ENCODE measurements at places on chromosomes 12 and 14.

DNA sequence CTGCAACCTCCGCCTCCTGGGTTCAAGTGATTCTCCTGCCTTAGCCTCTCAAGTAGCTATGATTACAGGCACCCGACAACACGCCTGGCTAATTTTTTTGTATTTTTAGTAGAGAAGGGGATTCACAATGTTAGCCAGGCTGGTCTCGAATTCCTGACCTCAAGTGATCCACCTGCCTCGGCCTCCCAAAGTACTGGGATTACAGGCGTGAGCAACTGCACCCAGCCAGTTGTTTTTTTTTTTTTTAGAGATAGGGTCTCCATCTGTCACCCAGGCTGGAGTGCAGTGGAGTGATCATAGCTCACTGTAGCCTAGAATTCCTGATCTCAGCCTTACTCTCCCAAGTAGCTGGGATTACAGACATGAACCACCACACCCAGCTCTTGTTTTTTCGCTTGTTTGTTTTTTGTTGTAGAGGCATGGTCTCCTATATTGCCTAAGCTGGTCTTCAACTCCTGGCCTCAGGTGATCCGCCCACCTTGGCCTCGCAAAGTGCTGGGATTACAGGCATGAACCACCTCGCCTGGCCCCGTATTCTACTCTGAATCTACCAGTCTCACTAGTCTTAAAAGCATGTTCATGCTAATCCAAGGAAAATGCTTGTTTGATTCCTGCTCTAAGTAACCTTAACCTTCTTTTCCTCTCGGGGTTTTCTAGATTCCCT is 31.7 kb upstream of the STRN3 start:
- no peak for DNase-seq

DNA sequence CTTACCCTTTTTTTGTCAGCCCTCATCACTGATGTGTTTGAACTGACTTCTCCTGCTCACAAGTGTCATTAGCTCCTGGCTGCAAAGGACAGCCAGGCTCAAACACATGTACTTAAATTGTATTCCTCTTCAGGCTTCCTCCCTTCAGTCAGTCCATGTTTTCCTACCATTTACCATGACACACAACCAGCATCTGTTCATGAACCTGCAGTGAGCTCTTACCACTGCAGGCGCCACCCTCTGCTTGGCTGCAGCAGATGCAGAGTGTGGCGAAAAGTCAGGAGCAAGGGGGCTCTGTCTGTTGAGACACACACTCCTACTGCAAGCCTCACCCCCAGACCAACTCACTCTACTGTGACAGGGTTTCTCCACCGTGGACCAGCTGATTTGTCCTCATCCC is 70.2 kb downstream of the TSPAN11 start:
- DNase-seq, result no peak

DNA sequence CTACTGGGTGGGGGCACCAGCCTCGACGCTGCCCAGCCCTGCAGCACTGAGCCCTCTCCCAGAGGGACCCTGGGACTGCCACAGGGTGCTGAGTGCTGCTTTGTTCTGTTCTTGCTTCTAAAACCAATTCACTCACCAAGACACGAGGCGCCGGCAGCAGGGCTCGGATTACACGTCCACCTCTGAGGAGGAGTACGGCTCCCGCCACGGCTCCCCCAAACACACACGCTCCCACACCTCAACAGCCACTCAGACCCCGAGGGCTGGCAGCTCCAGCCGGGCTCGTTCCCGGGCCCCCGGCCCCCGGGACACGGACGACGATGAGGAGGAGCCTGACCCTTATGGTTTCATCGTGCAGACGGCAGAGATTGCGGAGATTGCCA is 24.3 kb downstream of the CEP170B start:
- DNase-seq, result no peak

DNA sequence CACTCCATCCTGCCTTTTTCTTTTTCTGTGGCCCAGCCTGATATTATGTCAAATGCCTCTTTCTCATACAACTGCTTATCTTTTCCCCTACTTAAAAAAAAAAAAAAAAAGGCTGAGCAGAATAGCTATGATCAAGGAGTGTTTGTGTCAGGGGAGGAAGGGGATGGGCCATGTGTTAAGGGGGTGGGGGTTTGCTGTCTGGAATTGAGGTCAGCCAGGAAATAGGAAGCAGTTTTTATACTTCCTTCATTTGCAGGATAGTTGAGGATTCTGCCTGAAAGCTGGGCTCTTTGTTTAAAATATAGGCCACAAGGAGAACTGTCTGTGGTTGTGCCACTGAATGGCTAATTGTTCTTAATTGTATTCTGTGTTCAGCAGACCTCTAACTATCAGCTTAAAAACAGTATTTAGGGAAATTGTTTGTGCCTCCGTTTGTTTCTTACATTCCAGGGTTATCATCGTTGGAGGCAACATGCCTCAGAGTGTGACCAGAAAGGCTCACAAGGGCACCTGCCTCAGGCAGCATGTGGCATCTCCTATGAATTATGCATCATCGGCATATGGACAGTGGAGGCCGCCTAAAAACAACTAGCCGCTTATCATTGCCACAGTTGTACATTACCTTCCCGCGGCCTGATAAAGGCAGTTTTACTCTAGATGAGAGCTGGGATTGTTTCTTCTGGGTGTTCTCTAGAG is 96.0 kb downstream of the SRGAP1 start:
- DNase-seq, result no peak

DNA sequence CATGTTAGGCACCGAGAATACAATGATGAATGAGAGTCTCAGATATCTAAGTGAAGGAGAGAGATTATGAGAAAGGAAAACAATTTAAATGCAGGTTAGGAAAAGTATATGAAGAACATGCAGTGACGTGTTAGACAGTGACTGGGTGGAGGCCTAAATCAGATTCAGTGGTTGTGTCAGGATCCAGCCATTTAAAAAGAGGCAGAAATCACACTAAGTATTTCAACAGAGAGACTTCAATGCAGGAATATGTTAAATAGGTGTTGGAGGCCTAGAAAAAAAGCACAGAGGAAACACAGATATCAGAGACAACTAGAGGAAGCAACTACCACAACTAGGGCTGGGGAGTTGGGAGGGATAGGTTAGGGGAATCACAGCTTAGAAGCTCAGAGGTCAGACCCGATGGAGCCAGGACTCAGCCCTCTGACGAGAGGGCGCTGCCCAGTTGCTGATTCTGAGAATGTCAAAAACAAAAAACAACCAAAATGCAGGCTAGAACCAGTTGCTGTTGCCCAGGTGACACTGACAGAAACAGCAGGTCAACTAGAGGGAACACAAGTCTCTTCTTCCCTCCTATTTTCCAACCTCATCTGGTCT is 3.0 kb upstream of the GARIN2 start:
- DNase-seq, result no peak

GRCh38 chr12:21884936-21885335 is 56.3 kb downstream of the ABCC9 start:
- DNase-seq, result no peak

DNA sequence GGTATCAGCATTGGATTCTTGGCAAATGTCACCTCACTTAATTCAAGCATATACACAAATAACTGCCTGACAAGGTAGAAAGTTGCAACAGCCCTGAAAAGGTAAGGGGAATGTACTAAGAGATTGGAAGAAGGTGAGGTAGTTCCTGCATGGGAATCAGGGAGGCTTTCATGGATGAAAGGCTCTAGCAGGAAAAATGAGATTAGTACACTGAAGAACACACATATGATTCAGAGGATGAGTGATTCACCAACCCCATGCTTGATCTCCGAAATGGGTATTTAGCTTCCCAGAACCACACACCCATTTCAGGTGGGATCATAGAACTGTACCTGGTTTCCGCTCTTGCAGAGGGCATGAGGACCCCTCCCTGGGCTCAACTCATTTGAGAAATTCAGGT is 65.8 kb downstream of the PAH start:
- DNase-seq, result no peak

DNA sequence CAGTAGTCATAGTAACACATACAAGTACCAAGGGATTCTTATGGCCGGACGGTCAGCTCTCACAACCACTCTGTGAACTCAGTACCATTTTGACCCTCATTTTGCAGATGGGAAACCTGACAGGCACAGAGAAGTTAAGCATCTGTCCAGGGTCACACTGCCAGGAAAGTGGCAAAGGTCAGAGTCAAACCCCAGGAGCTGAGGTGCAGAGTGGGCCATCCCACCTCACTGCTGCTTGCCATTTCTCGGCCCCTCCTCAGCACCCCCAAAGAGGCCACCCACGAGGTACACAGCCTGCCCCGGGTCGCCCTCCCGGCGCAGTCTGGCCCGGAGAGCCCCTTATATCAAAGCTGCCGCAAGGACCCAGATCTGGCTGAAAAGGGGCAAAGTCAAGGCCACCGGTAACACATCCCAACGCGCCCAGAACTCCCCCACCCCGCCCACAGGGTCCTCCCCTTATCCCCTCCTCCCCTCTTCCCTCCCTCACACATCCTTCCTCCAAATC is 1.7 kb downstream of the NCOR2 start:
- DNase-seq, result no peak

DNA sequence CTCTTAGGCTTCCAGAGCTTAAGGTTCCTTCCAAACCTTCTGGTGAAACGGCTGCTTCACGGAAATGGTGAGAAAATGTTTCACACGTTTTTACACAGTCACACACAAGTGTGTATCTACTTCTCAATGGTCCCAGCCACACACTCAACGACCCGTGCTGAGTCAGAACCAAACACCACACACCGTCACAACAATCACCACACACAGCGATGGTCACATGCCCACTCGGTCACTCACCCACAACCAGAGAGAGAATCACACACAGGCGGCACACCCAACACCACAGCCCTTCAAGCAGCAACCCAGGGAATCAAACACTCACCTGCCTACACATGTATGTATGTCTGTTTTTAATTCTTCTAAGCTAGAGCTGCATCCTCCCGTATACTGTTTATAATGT is 12.6 kb upstream of the PLEKHD1 start:
- no peak for DNase-seq

DNA sequence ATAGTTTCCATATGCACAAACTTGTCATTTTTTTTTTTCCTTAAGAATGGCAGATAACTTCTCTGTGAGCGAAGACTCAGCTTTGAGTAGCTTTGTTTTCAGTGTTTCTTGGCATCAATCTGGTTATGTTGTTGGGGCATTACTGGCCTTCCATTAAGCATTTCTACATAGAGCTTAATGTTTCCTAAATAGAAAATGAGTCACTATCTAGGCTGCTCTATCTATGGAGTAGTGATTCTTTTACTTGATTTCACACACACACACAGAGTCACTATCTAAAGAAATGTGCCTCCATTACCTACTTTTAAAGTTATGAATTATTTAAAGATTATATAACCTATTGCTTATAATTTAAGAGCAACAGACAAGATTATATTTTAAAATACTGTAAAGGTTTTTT is 53.9 kb downstream of the TMEM260 start:
- no peak for DNase-seq

DNA sequence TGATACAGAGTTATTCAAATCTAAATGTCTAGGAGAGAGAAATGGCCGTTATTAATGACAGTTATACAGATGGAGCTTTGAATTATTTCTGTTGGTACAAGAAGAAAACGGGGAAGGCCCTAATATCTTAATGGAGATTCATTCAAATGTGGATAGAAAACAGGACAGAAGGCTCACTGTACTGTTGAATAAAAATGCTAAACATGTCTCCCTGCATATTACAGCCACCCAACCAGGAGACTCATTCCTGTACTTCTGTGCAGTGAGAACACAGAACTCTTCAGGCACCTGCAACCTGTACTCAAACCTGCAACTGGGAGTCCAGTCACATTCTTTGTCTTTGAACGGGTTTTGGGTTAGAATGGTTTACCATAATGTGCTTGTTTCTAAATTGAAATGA is 403.2 kb downstream of the DAD1 start:
- no peak for DNase-seq

DNA sequence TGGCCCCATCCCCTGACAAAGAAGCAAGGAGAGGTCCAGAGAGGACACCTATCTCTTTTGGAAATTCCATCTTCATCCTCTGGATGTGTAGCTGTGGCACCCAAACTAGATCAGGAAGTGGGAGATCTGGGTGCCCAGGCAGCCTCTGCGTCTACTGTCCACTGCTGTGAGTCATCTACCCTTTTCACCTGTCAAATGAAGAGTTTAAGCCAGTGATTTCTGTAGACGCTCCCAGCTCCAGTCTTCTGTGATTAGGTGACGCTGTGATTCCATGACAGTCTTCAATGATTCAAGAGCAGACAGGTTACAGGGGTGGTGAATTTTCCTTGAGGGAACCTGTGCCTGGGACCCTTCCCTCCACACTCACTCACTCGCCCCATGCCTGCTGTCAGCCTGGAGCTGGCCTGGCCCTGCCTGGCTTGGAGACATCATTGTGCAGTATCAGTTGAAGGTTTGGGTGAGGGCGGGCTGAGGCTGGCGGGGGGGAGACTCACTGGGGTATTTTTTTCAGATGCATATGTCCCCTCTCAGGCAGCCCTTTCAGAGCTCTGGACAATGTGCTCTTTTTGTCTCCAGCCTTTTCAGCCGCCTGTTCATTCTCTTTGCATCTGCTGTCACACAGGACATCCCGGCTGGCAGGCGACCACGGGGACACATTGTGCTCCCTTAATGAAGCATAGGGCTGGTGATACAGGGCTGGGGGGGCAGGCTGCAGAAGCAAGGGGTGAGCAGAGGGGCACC is 56.8 kb upstream of the PARP11 start:
- DNase-seq, result peak; percentile 29

- DNase-seq, result peak; percentile 31
Observed at GRCh38 chr14:99093532-99094517, 178.2 kb downstream of the BCL11B start.

DNA sequence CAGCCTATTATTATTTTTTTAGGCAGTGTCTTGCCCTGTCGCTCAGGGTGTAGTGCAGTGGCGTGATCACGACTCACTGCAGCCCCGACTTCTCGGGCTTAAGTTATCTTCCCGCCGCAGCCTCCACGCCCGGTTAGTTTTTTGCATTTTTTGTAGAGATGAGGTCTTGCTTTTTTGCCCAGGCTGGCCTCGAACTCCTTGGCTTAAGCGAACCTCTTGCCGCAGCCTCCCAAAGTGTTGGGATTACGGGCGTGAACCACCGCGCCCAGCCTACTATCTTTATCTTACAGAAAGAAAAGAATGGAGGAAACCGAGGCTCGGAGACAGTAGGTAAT is 507 bp upstream of the PTPN11 start:
- DNase-seq, result no peak

DNA sequence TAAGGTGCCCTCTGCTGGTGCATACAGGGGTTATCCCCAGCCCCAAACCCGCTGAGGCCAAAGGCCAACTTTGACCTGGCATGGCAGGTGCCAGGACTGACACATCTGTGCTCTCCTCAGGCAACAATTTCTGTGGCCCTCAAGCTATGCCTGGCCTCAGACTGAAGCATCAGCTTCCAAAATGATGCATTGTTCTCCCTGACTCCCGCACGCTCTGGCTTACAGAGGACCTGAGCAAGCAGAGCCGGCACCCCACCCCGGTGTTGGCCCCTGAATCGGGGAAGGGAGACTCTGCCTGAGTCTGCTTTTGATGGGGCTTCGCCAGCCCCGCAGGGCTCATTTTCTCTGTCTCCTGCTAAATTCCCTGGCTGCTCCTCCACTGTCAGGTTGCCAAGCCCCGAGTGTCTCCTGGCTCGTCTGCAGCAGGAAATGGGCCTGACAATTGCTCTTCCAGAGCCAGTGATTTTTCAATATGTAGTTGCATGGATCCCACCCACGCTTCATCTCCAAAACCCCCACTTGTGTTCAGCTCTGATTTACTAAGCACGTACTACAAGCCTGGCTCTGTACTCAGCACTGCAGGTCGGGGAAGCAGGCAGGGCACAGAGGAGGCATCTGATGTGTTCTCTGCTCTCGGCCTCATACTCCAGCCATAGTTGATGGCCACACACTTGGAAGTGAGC is 126.1 kb downstream of the SLC38A6 start:
- DNase-seq, result peak; percentile 83
